ENCODE measurements at places on chromosomes 7 and 10.
A peak's percentile ranks its signal among the peaks of the same experiment; 100 is the strongest.

- DNase-seq, result peak; percentile 58
Observed at GRCh38 chr7:157432541-157432956, 95.7 kb downstream of the DNAJB6 start.

- DNase-seq, result peak; percentile 42
Observed at GRCh38 chr10:61452655-61453641, at the start of gene TMEM26. TSS of gene TMEM26 (minus strand) at chr10:61453381. CDS start at chr10:61453081, 300 bp downstream.

- DNase-seq, result peak; percentile 35
Observed at GRCh38 chr10:132685101-132685891, 100.7 kb downstream of the NKX6-2 start.

GRCh38 chr7:151233804-151234203, 1.5 kb downstream of the CHPF2 start:
- DNase-seq, result no peak

- DNase-seq, result no peak
Observed at GRCh38 chr10:11245510-11245909, 227.8 kb downstream of the CELF2 start.

GRCh38 chr10:83764666-83765065, 374.6 kb upstream of the GHITM start:
- DNase-seq, result no peak

DNA sequence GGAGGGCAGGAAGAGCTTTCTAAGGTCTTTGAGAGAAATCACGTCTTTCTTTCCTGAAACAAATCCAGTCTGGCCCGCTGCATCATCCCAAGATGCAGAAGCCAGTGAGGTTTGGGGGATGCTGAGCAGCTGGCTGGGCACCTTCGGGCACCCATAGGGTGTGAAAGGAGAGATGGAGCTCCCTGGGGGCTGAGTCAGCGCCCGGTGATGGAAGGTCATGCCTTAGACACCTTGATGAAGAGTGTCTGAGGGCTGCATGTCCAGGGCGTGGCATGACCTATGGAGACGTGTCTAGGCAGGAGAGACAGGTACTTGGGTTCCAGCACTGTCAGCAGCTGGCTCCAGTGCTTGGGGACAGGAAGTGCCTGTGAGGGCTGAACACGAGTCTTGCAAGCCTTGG, 88.3 kb downstream of the GOLGA7B start:
- DNase-seq, result no peak

DNA sequence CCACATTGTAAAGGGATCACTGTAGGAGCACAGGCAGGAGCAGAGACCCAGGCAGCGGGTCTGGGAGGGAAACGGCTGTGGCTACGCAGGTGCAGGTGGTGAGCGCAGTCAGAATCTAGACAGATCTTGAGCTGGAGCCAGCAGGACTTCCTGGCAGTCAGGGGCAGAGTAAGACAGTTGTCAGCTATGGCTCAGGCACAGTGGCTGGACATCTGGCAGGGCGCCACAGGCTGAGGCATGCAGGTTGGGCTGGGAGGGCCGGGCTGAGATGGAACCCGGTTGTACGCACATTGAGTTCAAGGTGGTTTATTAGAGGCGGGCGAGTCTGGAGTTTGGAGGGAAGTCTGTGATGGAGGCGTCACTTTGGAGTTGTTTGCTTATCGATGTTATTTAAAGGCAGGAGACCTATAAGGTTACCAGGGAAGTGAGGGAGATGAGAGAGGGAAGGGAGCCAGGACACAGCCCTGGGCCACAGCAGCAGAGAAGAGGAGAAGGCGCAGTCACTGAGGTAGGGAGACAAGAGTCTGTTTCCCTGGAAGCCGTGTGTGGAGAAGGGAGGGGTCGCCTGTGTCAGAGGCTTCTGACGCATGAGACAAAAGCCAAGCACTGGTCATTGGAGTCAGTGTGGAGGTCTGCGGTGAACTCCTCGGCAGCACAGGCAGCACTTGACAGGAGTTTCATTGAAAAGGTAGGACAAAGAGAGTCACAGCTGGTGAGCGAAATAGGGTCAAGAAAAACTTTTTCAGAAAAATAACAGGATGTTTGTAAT, 73.8 kb downstream of the LANCL2 start:
- no peak for DNase-seq

DNA sequence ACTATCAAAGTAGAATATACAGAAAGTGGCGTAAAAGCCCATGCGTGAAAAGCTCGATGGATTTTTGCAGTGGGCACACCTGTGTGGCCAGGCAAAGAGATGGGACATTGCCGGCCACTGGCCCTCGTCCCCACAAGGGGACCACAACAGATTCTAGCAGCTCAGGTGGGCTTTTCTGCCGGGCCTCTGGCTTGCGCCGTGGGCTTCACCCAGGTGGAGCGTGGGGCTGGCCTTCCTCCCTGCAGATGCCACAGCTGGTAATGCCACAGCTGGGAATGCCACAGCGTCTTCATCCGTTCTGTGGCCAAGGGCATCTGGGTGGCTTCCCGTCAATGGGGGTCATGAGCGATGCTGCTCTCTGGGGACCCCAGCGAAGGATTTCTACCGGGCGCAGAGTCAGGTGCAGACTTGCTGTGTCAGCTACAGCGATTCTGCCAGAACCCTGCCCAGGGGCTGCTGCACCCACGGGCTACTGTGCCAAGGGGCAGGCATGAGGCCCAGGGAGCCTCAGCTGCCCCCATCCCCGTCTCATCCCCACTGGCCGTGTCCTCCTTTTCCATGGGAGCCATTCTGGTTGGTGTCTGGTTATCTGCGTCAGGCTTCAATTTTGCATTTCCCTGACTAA, 52.5 kb upstream of the NKX6-2 start:
- DNase-seq, result no peak

GRCh38 chr7:23100697-23101096, 4.9 kb upstream of the KLHL7 start:
- DNase-seq, result peak; percentile 7

DNA sequence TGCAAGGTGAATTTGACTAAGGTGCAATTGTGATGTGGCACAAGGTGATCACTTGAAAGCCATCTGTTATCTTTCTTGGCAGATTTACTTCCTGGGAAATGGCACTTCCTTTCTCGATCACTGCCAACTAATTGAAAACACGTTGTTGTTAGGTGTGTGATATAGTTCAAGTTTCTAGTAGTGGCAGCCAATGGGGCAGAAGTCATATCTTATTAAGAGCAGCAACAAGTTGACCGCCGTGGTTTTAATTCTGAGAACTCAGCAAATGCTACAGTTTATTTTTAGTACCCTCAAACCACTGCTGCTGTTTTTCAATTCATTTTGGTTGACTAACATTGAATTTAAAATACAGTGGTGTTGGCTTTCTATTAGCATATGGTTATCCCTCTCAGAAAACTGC, 1.6 kb downstream of the CHN2 start:
- DNase-seq, result no peak

- no peak for DNase-seq
Observed at GRCh38 chr10:64023926-64024470, 502.8 kb downstream of the REEP3 start.

DNA sequence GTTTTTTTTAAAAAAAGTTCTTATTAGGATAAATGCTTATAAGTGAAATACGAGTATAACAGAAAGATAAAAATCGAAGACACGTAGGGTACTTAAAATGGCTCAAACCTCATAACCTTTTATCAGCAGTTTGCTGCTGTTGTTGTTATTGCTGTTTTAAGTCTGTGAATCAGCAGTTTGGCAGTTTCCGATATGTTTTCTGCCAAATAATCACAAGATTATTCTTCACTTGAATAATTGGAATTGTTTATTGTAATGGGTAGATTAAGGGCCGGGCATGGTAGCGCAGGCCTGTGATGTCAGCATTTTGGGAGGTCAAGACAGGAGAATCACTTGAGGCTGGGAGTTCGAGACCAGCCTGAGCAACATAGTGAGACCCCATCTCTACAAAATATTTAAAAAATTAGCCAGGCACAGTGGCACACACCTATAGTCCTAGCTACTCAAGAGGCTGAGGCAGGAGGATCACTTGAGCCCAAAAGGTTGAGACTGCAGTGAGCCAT, 177.6 kb downstream of the VTI1A start:
- no peak for DNase-seq

DNA sequence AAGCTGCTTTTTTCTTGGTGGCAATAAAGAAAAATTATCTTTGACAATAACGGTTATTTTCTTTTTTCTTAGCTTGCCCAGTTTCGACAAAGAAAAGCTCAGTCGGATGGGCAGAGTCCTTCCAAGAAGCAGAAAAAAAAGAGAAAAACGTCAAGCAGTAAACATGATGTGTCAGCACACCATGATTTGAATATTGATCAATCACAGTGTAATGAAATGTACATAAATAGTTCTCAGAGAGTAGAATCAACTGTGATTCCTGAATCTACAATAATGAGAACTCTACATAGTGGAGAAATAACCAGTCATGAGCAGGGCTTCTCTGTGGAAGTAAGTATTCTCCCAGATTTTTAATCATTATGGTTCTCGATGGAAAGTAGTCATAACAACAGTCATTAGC, 33.0 kb downstream of the AKAP9 start:
- DNase-seq, result no peak

DNA sequence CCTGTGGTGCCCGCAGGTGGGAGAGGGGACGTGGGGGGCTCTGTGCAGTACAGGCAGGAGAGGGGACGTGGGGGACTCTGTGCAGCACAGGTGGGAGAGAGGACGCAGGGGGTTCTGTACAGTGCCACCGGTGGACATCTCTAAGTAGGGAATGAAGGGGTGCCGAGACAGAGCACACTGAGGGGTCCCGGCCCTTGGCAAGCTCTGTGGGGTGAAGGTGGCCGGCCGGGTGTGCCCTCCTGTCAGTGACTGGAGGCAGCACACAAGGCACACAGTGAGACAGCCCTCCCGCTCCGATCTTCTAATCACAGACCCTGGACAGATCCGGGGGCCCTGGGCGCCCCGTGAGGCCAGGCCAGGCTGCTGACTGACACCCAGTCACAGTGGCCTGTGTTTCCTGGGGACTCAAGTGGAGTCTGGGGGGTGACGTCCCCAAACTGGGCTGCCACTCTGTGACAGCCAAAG, 11.2 kb downstream of the GPR146 start:
- DNase-seq, result no peak

DNA sequence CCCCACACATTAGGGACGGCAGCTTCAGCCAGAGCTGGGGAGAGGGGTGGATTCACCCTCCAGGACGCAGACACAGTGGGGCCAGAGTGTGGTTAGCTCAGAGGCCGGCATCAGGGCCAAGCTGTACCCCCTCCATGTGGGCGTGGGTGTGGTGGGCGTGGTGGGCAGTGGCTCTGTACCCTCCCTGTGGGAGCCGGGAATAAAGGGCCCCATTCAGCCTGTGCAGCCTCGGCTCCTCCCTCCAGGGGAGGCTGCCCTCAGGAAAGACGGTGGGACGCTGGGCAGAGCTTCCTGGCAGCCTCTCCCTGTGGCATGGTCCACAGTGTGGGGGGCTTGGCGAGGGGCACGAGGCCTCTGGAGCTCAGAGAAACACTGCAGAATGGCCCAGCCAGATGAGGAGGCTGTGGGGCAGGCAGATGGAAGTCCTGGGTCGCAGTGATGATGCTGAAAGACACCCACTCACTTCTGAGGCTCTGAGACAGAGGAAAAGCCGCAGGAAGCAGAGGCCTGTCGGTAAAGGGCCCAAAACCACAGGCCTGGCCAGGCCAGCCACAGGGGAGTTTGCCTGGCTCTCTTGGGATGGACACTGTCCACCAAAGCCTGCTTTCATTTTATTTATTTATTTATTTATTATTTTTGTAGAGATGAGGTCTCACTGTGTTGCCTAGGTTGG, 108.0 kb downstream of the SH3PXD2A start:
- DNase-seq, result no peak

GRCh38 chr10:117005527-117006055, 604 bp upstream of the SHTN1 start:
- no peak for DNase-seq

DNA sequence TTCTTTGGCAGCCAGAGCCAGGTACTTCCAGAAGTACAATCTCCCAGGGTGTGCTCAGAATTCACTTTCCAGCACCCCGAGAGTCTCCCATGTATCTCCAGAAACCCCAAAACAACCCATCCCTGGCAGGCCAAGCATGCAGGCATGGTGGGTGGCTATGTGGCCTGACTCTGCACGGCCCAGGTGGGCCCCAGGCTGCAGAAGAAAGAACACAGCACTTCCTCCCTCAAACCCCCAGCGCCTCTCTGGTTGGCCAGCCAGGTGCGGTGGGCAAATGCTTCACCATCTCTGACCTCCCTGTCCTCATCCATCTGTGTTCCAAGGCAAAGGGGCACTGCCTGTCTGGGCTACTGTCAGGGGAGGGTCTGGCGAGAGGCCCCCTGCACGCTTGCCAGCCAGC, 100.3 kb downstream of the MKI67 start:
- no peak for DNase-seq
